CD4-positive, alpha-beta T cell treated with Interferon gamma for 1 hour (primary cell): ENCODE measurements at places on chromosomes 7 and 10.

GRCh38 chr7:141944811-141945210 is 2.0 kb downstream of the CLEC5A start:
- DNase-seq: no peak

DNA sequence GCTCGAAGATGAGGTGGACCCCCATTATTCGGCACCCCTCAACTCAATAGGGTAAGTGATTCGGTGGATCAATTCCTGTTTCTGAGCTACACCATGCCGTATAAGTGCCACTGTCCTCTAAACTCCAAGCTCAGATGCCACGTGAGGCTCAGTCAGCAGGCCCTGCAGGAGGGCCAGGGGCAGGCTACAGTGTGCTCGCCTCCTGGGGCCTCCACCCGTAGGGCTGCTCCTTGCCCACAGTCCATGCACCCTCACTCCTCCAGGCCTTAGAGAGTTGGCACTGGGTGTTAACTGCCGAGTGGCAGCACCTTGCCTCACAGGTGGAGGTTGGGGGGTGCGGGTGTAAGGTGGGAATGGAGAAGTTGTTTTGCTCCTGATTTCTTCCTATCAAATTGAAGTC is 12.1 kb downstream of the C10orf53 start:
- DNase-seq: no peak

DNA sequence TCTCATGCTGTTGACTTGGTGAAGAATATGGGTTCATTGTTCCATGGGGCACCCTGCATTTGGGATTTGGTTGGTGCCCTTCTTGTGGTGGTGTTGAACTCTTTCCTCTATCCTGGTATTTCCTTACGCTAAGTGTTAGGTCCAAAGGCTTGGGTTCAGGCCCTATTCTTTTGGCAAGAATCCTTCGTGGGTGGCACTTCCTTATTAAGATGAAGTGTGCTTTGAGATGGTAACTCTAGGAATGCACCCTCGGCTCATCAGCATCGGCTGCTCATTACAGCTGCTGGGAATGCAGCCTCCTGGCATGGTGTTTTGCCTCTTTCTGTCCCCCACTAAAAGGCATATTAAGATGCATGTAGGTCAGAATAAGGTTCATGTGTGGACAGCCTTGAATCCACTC is 380.7 kb downstream of the RPS24 start:
- DNase-seq: no peak

DNA sequence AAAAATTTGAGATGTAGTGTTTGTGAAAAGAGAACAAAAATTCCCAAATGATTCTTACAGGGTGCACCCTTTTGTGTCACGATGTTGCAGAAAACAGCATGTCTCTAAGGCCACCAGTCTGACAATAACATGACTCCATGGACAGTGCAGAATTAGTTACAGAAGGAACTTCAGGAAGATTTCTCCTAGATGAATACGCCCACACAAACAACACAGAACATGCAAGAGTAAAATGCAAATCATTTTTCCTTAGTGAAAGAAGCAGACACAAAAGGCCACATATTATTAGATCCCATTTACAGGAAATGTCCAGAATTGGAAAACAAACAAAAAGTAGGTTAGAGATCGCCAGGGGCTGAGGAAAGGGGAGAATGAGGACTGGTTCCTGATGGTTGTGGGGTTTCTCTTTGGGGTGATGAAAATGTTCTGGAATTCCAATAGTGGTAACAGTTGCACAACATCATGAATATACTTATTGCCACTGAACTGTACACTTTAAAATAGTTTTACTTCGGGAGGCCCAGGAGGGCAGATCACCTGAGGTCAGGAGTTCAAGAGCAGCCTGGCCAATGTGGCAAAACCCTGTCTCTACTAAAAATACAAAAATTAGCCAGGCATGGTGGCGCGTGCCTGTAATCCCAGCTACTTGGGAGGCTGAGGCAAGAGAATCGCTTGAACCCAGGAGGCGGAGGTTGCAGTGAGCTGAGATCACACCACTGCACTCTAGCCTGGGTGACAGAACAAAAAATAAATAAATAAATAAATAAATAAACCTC is 10.2 kb downstream of the ZC3HAV1 start:
- no peak for DNase-seq

DNA sequence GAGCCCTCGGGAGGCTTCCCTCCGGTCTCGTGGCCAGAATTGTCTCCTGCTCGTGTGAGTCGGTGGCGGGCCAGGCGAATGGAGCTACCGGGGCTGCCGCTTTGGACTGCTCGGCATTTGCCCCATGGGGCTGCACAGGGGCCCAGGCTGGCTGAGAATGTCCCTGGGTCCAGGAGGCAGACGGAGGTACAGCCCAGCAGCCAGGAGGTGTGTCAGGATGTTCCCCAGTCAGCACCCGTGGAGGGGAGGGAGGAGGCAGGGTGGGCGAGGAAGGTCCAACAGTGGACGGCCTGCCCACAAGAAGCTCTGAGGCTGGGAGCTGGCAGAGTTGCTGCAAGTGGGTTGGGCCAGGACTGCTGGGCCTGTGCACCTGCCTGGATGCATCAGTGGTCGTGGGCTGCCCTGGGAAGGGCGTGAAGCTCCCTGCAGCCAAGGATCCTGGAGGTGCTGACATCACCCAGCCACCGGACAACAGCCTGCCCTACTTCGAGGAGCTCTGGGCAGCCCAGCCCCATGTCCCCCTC is 46.4 kb downstream of the PDGFA start:
- DNase-seq: no peak

GRCh38 chr7:140774371-140774770 is 77.9 kb downstream of the NDUFB2 start:
- no peak for DNase-seq

DNA sequence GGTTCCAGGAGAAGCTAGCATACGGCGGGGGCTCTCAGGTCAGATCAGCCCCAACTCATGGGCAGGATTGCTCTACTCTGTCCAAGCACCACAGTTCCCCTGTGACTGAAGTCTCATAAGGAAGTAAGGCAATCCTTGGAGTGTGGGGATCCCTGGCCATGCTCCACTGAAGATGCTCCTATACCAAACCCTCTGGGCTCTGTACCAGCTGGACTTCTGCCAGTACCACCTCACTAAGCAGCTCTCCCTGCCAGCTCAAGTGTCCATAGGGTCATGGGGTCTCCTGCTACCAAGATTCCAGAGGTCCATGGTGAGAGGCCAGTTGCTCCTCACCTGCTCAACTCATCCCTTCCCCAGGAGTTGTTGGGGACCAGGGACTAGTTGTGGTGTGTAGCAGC is 355.7 kb upstream of the STEAP1 start:
- DNase-seq: no peak

DNA sequence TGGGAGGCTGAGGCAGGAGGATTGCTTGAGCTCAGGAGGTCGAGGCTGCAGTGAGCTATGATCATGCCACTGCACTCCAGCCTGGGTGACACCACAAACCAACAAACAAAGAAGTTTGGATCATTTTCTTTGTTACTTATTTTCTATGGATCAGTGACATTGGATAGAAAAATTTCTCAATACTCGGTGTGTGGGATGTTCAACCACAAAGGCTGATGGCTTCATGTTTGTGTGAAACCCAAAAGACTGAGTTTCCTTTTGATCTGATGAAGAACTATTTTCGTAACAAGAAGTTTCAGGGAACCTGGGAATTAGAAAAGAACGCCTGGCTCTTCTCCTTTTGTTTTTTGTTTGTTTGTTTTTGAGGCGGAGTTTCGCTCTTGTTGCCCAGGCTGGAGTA is 104.0 kb downstream of the HOXA1 start:
- no peak for DNase-seq

- DNase-seq: no peak
Observed at GRCh38 chr10:131021246-131021895, 290.1 kb downstream of the TCERG1L start.

- no peak for DNase-seq
Observed at GRCh38 chr7:66043681-66044497, 31.7 kb upstream of the ASL start.

DNA sequence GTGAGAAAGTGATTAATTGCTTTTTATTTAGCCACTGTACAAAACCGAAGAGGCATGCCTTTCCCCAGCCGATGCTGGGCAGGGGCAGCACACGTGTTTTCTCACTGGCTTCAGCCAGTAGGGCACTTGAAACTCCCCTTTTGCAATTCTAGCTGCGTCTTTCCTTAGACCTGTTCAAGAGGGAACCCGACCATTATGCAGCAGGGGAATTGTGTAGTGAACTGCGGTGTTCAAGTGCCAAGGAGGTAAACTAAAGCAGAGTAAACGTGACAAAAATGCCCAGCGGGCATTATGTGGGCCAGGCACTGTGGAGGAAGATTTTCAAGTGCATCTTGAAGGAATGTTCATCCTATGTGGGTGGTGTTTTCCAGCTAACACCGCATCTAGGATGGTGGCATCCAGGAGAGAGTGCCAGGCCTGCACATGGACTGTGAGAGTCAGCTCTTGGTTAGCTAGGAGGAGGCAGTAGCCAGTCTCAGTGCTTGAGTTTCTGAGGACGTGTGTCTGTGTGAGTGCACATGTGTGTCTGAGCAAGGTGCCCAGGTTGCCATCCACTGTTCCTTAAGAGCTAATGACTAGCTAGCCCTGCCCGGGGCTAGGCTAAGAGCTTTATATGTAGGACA is 3.3 kb downstream of the WIPF3 start:
- DNase-seq: no peak

- DNase-seq: no peak
Observed at GRCh38 chr10:120530699-120531098, 73.7 kb downstream of the PLPP4 start.

DNA sequence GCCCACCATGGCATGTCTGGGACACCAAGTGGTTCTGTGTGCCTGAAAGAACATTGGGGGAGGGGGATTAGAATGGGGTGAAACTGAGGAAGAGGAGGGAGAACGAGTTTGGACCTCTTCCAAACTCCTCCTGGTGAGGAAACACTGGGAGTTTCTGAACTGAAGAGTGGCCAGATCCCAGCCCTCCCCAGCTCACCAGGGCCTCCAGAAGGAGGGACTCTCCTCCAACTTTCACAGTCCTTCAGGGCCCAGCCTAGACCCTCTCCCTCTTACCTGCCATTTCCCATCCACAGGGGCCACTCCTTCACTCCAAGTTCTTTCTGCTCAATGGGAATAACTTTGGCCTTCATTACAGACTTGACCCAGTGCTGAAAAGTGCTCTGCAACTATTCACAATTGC is 132.0 kb upstream of the FOXK1 start:
- no peak for DNase-seq

DNA sequence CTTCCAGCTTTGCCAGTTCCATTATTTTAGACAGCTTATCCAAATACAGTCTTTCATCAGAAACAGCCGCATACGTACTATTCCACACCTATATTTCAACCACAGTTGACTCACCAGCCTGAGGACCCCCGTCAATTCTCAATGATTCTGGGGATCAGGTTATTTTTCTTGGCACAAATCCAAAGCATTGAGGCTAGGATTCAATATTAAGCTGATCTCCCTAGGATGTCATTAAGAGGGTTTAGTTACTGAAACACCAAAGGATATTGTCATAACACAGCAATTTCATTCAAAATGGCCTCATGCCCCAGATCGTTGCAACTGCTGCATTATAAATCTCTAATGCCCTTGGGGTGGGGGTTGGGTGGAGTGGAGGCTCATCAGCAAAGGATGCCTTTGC is 214.6 kb downstream of the PTEN start:
- DNase-seq: no peak

DNA sequence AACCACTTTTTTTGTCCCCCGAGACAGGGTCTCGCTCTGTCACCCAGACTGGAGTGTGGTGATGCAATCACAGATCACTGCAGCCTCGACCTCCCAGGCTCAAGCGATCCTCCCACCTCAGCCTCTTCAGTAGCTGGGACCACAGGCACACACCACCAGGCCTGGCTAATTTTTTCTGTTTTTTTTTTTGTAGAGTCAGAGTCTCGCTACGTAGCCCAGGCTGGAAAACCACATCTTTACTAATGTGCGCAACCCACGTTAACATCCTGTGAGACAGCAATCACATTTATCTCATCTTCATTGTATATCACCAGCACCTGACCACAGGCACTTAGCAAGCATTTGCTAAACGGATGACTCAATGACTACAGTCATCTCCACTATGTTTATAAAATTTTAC is 77.8 kb upstream of the ATP6V0A4 start:
- DNase-seq: peak; percentile 28

- no peak for DNase-seq
Observed at GRCh38 chr7:98234429-98235147, 17.4 kb downstream of the TECPR1 start.

DNA sequence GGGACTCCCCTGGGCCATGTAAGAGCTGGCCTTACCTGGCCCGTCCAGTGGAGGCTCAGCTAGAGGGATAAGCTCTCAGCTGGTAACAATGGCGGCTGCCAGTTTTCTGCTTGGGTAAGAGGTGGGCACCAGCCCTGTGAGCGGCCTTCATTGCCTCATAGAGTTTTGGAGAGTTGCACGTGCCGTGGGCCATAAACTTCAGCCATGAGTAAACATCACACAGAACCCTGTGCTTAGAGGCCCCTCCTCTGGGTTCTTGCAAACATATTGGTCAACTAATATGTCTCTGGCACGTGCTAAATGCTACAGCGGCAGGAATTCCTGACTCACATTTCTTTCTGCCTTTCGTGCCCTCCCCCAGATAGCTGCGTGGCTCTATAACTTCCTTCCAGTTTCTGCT is 103.9 kb upstream of the LEP start:
- DNase-seq: peak; percentile 17

GRCh38 chr7:155355176-155355575 is 57.5 kb downstream of the INSIG1 start:
- no peak for DNase-seq

DNA sequence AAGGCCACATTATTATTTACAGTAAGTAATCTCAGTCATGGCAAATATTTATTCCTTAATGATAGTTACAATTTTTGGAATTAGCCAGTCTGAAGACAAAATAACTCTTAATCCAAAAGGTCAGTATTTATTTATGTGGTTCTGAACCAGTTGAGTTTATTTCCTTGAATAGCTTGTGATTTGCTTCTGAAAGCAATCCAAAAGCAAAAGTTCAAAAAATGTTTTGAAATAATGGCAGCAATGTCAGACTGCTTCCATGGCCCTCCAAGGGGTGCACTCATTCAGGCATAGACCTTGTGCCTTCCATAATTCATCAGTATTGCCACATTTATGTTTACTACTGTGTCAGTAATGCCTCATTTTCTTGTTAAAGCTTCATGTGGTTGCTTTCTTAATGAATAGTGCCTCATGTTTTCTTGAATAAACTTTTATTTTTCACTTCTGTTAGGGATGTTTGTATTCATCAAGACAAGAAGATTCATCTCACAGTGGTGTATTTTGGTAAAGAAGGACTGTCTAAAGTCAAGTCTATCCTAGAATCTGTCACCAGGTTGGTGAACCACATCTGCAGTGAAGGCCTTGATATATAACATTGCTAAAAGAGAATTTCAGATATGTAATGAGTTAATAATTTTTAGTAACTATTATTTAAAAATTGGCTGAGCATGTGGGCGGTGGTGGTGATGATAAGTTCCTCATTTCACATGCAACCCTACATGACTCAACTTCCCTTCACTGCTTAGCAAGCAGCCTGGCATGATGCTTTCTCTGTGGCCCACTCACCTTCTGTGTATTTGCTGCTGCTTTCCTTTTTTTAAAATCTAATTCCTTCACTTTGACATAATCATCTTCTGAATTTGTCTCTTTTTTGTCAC is 22.0 kb downstream of the CSGALNACT2 start:
- DNase-seq: peak; percentile 25

GRCh38 chr10:34003561-34003960 is 669.1 kb upstream of the NRP1 start:
- no peak for DNase-seq
